ENCODE measurements at places on chromosomes 1 and 21.

- DNase-seq: peak; percentile 47
These were observed 357.3 kb downstream of the NPHP4 start for GRCh38 chr1:5634893-5635292.

DNA sequence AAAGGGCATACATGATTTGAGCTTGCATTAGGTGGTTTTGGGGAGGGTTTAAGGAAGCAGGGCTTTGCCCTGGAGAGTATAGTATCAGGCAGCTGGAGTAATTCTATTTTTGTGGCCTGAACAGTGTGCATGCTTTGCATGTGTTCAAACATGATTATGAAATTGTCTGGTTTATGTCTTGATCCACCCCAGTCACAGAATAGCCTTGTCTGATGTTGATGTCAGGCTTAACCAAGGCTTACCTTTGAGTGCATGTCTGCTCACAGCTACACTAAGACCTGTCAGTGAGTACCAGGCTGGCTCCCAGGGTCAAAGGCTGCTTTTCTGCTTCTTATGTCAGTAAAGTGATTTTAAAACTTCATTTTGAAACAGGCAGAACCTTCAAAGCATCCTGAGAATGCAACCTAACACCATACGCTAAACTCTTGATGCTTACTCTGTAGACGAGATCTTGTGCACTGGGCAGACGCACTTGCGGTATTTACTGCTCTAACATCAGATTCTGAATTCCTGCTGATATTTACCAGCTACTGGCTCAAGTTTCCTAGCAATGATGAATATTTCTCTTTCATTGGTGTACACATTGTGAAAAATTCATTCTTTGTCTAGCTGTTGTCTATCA is 78.9 kb downstream of the MAP3K21 start:
- no peak for DNase-seq

- DNase-seq: no peak
These were observed 28.0 kb upstream of the XPR1 start for GRCh38 chr1:180603850-180604226.

DNA sequence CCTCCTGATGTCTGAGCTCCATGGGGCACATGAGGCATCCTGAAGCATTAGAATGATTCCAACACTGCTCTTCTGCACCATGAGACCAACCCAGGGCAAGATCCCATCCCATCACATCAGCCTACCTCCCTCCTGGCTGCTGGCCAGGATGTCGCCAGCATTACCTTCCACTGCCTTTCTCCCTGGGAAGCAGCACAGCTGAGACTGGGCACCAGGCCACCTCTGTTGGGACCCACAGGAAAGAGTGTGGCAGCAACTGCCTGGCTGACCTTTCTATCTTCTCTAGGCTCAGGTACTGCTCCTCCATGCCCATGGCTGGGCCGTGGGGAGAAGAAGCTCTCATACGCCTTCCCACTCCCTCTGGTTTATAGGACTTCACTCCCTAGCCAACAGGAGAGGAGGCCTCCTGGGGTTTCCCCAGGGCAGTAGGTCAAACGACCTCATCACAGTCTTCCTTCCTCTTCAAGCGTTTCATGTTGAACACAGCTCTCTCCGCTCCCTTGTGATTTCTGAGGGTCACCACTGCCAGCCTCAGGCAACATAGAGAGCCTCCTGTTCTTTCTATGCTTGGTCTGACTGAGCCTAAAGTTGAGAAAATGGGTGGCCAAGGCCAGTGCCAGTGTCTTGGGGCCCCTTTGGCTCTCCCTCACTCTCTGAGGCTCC is 11.1 kb upstream of the RASSF5 start:
- no peak for DNase-seq

DNA sequence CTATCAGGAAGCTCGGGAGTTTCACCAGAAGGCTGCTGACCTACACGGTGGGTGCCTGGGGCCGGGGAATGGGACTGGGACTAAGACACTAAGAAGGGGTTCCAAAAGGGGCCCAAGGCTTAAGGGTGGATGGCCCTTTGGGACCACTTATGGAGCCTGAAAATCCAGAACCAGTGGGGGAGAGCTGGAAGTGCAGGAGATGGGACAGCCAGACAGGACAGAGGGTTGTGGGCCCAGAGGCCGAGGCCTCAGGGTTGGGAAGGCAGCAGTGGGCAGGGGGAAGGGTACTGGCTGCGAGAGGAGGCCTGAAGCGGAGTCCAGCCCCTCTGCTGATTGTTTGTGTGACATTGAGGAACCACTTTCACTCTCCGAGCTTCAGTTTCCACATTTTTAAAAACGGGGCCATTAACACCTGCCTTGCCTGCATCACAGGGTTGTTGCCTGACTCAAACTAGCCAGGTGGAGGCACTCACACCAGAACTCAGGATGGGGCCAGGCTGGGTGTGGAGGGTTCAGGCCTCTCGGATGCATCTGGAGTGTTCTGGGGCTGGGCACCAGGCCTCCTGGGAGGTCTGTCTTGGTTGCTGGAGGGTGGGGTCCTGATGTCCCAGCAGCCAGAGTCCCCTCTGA is 3.0 kb downstream of the TTC24 start:
- DNase-seq: no peak

- no peak for DNase-seq
These were observed 820.3 kb downstream of the USP25 start for GRCh38 chr21:16550118-16550517.

GRCh38 chr1:227911376-227911775 is 36.4 kb downstream of the WNT9A start:
- no peak for DNase-seq

DNA sequence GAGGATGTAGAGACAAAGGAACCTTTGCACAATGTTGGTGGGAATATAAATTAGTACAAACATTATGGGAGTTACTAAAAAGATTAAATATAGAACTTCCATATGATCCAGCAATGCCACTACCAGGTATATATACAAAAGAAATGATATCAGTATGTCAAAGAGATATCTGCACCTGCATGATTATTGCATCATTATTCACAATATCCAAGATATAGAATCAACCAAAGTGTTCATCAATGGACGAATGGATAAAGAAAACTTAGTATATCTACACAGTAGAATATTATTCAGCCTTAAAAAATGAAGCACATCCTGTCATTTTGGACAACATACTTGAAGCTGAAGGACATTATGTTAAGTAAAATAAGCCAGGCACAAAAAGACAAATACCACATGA is 61.8 kb upstream of the USH2A start:
- no peak for DNase-seq

DNA sequence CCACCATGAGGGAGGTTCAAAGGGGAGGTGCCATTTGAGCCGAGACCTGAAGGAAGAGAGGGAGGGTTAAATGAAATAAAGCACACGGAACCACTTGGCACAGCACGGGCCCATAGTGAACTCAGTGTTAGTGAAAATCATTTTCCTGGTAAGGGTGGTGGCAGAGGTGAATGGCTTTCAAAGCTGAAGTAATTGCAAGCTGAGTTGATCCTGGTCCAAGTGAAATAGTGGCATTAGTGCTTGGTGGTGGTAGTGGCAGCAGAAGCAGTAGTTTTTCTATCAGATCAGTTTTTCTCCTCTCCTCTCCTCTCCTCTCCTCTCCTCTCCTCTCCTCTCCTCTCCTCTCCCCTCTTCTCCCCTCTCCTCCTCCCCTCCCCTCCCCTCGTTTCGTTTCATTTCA is 30.5 kb upstream of the SRSF10 start:
- no peak for DNase-seq

DNA sequence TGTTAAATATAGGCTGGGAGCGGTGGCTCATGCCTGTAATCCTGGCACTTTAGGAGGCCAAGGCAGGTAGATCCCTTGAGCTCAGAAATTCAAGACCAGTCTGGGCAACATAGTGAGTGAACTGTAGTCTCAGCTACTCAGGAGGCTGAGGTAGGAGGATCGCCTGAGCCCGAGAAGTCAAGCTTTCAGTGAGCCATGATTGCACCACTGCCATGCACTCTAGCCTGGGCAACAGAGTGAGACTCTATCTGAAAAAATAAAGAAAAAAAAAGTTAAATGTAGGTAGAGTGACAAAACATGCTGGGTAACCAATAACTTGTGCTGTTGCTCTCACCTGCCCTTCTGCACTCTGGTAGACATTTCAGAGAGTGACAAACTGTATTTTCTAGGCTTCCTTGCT is 25.0 kb upstream of the SRSF10 start:
- no peak for DNase-seq

All from coronary artery (tissue), 2 donors.